AML-193 (cell line): ENCODE measurements at places on chromosomes 11 and 22.

DNA sequence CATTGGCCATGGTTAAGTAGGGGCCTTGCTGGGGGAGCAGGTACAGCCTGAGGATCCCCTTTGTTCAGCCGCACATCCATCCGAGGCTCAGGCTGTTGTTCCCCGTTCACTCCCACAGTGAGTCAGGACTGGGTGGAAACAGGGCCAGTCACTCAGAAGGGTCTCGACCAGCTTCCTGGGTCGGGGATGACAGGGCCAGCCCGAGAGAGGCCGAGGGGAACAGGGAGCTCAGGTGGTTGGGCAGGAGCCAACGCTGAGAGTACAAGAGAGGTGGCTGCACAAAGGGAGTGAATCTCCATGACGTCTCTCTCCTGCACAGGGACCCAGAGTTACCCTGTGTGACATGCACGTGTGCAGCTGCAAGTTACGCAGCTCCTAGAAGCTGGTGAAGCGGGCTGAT, 97.2 kb upstream of the SHANK2 start:
- no peak for DNase-seq

- DNase-seq, result no peak
These were observed 492.6 kb downstream of the CNTN5 start for GRCh38 chr11:99513368-99513767.

- no peak for DNase-seq
These were observed at the start of gene LUZP2 for GRCh38 chr11:24496736-24497725. LUZP2 (plus strand) TSS chr11:24497053.

- DNase-seq, result no peak
These were observed 65.9 kb upstream of the BIRC3 start for GRCh38 chr11:102251423-102251822.

- no peak for DNase-seq
These were observed 1707.6 kb upstream of the RAG2 start for GRCh38 chr11:38305682-38306081.

DNA sequence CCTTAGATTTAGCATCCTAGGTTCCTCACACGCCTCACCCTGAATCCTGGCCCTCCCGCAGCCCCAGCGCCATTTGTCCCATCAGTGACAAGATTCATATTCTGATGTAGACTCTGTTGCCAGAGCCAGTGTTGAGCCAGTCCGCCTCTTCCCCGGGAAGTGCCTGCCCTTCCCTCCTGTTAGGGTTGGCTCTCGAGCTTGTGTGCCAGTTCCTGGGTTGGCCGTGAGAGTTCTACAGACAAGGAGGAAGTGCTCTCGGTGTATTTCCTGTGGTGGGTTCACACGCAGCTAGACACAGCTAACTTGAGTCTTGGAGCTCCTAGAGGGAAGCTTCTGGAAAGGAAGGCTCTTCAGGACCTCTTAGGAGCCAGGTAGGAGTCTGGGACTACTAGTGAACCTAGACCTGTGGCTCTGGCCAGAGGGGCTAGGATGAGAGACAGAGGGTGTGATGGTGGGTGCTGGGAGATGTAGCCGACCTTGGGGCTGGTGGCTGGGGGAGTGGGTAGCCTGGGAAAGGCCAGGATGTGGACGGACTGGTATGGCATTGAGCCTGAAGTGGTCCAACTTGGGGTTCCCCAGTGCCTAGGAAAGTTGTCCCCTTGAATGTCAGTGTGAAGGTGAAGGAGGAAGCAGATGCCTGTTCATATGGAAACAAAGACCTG, at the start of gene IL18BP:
Gene IL18BP, plus strand, starts transcription at position 261 of the 662 bp plus-strand sequence. CDS start 1,076 bp downstream, outside the sequence.
- DNase-seq, result peak; percentile 55

- peak; percentile 46 for DNase-seq
These were observed at the start of gene EHBP1L1 for GRCh38 chr11:65575568-65576231. EHBP1L1 (plus strand) TSS chr11:65576053; CDS start chr11:65576303, 250 bp downstream.

DNA sequence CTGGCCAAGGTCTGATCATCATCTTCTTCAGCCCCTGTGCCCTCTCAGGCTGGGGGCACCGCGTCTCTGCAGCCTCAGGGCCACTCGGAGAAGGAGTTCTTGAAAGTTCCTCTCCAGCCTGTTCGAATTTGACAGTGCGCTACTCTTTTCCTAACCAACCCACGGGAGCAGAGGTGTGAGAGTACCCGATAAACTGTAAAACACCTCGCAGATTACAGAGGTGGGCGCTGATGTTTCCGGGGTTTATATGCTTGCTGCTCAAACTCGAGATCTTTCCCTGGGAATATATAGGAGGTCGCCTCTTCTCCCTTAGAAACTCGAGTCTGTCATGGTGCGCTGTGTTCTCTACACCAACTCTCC, 515 bp downstream of the CTR9 start:
- DNase-seq, result no peak

GRCh38 chr11:8384199-8384821, 120.6 kb upstream of the LMO1 start:
- no peak for DNase-seq
